Sciatic nerve (tissue), 2 donors: ENCODE measurements at places on chromosomes 1 and 21.

- DNase-seq = no peak
Observed at GRCh38 chr1:1330366-1331067, 563 bp upstream of the TAS1R3 start.

GRCh38 chr1:229147072-229147471 is 123.8 kb upstream of the RAB4A start:
- DNase-seq = no peak

DNA sequence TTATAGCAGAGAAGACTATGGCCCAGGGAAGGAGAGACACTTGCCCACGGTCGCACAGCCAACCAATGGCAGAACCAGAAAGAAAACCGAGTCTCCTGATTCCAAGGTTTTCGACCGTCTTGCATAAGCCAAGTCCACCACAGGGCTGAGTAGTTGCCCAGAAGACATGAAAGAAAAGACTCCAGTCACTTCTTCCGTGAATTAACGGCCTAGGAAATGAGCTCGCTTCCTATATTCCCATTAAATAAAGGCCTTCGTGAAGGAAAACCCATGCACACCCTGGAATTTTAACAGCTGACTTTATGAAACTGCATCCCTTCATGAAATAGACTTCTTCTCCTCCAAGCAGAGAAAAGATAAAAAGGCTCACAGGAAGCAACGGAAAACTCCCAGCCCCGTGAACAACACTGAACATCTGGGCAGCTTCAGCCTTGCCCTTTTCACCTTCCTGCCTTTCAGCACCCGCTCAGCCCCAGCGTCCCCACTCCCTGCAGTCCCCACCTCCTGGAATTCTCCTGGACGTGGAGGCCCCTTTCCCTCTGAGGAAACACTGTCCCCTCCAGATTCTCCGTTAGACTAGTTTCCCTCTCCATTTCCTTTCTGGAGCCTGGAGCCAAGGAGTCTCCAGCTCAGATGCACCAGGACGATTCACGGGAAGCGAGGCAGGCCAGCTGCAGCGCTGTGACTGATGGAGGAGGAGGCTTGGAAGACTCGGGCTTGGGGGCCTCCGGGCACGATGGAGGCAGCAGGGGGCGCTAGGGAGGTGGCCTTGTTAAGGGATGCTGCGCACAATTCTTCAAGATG is 2.7 kb upstream of the MYOC start:
- DNase-seq = peak; percentile 89

DNA sequence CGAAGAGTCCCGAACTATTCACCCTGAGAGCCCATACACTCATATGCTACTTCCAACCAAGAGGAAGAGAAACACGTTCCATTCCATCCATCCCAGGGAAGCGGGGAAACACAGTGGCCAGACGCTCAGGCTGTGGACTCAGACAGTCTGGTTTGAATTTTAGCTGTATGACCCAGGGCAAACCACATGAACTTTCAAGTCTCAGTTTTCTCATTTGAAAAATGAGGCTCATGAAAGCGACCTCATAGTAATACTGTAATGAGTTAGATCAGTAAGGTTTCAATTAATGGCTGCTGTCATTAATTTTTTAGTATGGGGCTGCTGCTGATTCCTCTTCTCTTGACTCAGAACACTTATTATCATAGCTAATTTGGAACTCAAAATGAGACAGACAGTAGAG is 1.5 kb downstream of the FCRL4 start:
- no peak for DNase-seq

GRCh38 chr1:214861615-214862014 is 220.9 kb upstream of the KCNK2 start:
- DNase-seq = no peak

- DNase-seq = peak; percentile 81
Observed at GRCh38 chr1:17540255-17541001, 930 bp downstream of the ARHGEF10L start.

DNA sequence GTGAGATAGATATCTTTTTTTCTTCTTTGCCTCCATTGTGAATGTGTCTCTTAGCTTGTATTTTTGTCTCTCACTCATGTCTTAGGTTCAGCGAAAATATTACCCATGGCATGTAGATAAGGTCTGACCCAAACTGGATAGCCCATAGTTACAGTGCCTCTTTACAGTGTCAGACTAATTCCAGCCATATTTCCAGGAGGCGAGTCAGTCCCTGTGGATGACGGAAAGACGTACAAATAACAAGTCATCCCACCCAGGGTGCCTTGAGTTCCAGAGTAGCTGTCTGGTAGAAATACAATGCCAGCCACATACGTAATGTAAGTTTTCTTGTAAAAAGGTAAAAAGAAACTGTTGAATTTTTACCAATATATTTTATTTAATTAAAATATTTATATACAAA is 157.3 kb downstream of the ZNF281 start:
- no peak for DNase-seq

DNA sequence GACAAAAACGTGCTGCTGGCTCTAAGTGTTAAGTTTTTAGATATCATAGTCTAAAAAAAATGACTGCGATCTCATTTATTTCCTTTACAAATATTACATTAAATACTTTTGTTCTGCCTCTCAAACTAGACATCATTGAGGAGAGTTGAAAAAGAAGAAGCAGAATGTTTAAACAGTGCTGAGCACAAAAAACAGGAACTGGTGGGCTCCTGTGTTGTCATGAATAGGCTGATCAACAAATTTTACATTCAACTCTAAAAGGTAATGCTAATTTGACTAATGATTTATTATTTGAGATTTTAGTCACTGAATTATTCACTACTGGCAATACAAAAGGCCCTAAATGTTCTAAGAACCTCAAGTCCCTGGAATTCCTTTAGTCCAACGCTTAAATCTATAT is 66.1 kb downstream of the GPATCH2 start:
- DNase-seq = no peak

DNA sequence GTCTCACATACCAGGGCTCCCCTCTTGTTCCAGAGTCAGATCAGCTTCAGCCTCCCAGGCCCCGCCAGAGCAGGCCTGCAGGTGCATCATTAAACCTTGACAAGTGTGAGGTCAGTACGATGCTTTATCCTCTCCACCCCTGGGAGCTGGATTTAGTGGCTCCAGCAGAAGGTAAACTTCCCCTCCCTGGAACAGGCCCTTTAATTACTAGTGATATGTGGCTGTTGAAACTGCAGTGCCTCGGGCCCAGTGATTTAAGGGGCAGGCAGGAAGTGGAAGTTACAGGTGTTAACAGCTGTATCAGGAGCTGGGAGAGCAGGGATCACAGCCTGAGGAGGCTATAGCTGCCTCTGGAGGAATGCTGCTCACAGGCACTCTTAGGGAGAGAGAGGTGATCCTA is 132.4 kb upstream of the KLHDC7A start:
- no peak for DNase-seq

DNA sequence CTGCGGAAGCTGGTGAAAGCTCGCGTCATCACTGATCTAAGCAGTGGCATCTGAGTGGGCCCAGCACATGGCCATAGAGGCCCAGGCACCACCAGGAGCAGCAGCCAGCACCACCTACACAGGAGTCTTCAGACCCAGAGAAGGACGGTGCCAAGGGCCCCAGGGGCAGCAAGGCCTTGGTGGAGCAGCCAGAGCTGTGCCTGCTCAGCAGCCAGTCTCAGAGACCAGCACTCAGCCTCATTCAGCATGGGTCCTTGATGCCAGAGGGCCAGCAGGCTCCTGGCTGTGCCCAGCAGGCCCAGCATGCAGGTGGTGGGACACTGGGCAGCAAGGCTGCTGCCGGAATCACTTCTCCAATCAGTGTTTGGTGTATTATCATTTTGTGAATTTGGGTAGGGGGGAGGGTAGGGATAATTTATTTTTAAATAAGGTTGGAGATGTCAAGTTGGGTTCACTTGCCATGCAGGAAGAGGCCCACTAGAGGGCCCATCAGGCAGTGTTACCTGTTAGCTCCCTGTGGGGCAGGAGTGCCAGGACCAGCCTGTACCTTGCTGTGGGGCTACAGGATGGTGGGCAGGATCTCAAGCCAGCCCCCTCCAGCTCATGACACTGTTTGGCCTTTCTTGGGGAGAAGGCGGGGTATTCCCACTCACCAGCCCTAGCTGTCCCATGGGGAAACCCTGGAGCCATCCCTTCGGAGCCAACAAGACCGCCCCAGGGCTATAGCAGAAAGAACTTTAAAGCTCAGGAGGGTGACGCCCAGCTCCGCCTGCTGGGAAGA is 3.2 kb upstream of the ARTN start:
- DNase-seq = no peak

GRCh38 chr1:175155936-175156335 is 36.6 kb downstream of the KIAA0040 start:
- no peak for DNase-seq

GRCh38 chr1:168469690-168470089 is 74.1 kb downstream of the XCL2 start:
- peak; percentile 79 for DNase-seq

DNA sequence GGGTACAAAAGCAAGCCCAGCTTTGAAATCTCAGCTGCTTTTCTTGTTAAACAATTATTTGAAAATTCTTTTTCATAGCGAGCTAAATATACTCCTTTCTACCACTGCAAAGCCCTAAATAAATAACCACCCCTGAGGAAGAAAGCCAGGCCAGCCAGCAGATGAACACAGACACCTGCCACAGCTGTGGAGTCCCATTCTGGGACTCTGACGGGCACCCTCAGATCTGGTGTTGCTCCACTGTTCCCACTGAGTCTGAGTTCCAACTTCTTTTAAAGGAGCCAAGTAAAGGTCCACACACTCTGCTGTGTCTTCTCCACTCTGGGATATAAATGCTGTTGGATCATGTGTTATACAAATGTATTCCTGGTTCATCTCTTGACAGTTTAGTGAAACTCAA is 77.6 kb upstream of the COA6 start:
- DNase-seq = no peak

DNA sequence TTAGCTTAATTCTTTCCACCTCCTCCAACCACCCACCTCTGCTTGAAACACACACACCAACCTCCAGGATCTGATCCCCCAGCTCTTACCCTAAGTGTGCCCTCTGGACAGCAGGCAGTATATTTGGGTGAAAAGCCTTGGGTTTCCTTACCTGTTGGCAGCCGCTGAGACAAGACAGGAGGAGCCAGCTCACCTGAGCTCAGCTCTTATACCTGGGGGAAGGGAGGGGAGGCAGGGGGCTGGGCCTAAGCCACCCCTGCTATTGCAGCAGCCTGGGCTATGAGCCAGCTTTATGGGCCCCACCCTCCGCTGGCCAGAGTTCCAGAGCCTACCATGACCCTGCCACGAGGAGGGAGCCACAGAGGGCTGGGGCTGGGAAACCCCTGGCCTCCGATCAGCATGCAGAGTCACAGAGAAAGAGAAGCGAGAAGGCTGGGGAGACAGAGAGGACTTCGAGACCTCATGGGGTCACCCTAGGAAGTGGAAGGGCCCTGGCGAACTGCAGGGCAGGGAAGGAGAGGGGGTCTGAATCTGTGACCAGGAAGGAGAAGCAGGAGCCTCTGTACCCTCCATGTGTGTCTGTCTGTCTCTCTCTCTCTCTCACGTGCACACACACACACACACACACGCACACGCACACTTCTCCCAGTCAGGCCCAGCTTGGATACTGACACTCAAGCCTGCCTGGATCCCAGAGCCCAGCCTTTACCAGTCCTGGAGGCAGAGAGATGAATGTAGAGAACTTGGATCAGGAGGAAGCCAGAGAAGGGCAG is at the start of gene S100A14:
TSS of gene S100A14 (minus strand) at position 182 of the 773 bp plus-strand sequence. CDS start 467 bp downstream, outside the sequence.
- DNase-seq = no peak

GRCh38 chr1:224767676-224768075 is 151.6 kb downstream of the CNIH3 start:
- no peak for DNase-seq

GRCh38 chr1:237411621-237412020 is 369.6 kb downstream of the RYR2 start:
- DNase-seq = no peak

DNA sequence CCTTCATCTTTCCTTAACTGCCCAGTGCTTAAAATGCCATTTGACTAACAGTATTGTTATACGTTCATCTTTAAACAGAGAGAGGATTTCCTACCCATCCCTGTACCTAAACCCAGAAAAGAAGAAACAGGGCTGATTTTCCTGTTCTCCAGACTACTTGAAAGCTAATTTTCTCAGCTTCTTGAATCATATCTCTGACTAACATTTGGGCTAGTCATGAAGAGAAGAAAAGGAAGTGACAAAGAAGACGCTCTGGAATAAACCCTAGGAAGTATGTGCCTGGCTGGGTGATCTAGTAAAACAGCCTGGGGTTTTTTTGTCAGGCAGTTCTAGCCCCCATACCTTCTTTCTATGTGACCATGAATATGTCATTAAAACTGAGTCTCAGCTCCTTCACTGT is 44.8 kb upstream of the SGIP1 start:
- no peak for DNase-seq

DNA sequence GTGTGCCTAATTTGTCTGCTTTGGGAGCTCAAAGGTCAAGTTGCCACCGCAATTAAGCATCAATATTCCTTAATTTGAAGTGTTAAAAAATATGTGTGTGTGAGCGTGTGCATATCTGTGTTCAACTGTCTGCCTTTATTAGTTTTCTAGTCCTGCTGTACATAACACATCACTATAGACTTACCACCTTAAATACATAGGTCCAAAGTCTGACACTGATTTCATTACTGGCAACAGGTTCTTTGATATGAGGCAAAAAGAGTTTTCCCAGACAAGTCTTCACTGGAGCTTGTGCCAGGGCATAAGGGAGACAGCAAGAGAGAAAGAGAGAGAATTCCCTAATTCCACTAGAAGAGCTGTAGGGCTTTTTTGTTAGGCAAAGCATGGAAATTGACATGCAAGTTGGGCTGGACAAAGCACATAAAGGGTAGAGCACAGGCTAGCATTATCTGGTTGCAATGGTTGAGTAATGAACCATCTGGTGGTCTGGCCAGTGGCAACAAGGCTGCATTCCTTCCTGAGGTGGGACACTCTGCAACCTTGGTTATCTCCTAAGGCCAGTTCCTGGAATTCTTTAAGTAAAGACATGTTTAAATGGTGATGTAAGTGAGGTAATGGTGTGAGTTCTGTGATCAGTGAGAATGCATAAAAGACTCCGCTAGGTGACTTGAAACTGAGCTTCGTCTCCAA is 457.2 kb upstream of the ADAMTS5 start:
- DNase-seq = no peak

- no peak for DNase-seq
Observed at GRCh38 chr1:29849038-29849750, 612.9 kb downstream of the PTPRU start.
